ENCODE measurements at places on chromosomes 12 and 14.

GRCh38 chr12:15602051-15602672 is 187.0 kb downstream of the EPS8 start:
- DNase-seq = no peak

DNA sequence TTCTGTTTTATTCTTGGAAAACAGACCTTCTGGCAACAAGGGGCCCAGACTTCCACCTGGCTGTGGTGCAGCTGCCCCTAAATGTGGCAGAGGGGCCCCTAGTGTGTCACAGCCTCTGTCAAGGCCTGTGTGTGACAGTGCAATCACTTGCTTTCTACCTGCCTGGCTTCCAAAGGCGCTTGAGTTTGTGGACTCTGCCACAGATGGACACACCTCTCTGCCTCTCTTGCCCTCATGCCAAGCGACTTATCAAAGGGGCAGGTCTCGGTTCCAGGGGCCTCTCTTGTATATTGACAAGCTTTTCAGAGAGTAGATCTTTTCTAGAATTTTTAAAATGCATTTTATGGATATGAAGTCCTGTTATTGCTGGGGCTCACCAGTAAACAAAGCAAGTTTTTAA is 217.2 kb downstream of the SLC15A4 start:
- DNase-seq = no peak

DNA sequence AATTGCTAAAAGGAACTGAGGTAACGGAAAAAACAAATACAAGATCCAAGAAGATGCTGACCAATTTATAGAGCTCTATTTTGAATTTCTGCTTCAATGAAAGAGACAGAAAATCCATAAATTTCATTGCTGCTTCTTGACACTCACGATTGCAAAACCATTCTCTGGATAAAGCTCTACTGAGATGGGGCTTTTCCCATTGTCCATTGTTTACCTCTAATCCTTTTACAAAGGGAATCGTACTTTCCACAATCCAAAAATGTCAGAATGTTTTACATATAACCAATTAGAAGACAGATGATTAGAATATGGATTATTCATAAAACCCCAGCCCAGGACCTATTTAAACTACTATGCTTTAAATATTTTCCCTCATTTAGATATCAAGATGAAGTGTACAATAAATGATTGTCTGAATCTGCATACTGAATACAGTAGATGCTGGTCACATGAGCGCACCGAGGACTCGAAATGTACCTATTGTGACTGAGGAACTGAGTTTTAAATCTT is 16.7 kb upstream of the TMCC3 start:
- no peak for DNase-seq

- no peak for DNase-seq
Measured at GRCh38 chr14:69244946-69245345, 15.0 kb upstream of the GALNT16 start.

DNA sequence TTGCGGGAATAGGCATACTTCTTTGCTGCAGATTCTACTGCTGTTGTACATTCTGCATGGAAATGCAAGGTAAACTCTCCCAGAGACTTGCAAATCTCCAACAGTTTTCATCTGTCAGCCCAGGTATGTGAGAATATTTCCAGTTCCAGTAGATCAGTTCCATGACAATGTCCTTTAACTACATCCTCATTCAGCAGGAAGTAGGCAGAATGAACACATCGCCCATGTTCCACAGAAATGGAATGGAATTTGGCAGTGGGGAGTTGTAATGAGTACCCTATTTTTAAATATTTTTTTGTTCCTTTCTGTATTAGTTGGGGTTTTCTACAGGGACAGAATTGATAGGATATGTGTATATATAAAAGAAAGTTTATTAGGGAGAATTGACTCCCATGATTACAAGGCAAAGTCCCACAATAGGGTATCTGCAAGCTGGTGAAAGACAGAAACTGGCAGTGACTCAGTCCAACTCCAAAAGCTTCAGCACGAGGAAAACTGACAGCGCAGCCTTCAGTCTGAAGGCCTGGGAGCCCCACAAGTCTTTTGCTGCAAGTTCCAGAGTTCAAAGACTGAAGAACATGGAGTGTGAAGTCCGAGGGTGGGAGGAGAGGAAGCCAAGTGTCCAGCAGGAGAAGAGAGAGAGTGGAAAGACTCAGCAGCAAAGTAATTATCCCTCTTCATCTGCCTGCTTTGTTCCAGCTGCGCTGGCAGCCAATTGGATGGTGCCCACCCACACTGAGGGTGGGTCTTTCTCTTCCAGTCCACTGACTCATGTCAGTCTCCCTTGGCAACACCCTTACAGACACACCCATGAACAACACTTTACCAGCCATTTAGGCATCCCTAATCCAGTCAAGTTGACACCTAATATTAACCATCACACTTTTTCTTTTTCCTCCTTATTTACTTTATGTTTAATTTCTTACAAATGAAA is 110.4 kb upstream of the SCAF11 start:
- DNase-seq = no peak

DNA sequence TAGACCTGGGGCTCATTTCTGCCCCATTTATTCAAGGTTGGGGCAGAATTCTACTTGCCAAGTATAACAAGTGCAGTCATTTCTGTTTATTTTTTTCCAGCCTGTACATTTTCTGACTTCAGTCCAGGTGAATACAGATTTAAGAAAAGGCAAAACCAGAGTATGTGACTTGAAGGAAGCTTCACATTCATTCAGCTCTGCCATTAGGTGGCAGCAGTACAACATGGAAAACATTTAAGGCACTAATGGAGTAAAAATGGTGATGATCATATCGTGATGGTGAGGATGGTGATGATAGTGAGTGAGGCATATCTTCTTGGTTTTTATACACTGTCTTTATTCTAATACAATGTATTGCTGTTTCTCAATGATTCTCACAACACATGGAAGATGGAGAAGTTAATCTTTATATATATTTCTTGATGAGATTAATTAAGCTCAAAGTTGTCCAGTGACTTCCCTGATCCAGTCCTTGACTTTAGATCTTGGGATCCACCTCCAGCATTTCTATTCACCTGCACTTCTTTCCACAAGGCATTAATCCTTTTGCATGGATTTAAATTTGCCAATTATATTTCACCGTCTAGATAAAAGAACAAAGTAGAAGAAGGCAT is 176.7 kb upstream of the SEL1L start:
- DNase-seq = no peak

DNA sequence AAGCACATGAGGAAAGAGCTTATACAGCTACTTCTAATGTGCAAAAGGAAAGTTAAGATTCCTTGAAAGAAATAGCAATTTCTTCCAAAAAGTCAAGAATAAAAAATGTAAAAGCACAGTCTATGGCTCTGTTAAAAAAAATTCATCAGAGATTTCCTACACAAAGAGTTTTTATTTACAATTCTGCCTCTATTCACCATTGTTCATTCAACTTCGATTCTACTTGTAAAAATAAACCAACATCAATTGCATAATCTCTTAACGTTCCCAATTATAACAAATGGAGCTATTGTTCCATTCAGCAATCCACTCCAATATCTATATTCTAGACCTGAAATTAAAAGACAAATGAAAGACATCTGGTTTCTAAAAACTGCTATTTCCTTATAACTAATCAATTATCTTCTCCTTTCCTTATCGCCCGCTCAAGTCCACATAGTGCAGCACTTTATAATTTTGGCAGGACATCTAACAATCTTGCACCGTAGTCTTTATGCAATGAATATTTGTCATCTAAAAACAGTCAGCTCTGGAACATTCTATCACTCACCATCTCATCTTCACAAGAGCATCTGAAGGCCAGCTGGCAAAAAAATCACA is 6.2 kb downstream of the EIF2S3B start:
- DNase-seq = no peak

- no peak for DNase-seq
Measured at GRCh38 chr14:101889366-101889765, 75.0 kb upstream of the DYNC1H1 start.

- DNase-seq = no peak
Measured at GRCh38 chr14:74735125-74735524, 22.2 kb downstream of the FCF1 start.

DNA sequence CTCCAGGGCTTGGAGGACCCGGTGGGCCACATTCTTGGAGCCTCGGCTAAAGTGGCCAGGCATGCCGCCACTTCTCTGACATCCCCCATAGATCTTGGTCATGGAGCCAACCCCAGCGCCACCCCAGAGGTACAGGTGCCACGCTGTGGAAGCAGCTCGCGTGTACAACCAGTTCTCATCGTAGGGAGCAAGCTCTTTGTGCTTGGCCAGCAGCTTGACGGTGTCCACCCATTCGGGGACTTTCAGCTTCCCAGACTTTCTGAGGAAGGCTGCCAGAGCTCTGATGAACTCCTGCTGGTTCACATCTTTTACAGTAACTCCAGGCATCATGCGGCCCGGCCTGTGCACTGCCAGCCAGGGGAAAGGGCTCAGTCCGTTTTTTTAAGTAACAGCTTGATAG is 29.3 kb upstream of the EAPP start:
- DNase-seq = no peak

DNA sequence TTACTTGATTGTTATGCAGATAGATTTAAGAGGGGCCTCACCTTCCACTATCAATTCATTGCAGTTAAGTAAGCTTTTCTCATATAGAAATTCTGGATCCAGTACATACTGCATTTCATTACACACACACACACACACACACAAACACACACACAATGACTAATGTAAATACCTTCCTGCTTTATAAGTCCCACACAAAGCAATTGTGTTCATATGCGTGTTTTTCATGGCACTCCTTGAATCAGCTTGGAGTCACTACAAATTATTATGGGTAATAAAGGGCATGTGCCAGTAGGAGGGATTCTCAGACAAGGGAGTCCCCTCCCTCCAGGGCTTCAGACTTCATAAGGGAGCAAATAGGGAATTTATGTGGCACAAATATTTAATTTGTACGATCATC is 4.5 kb downstream of the MIPOL1 start:
- DNase-seq = no peak

DNA sequence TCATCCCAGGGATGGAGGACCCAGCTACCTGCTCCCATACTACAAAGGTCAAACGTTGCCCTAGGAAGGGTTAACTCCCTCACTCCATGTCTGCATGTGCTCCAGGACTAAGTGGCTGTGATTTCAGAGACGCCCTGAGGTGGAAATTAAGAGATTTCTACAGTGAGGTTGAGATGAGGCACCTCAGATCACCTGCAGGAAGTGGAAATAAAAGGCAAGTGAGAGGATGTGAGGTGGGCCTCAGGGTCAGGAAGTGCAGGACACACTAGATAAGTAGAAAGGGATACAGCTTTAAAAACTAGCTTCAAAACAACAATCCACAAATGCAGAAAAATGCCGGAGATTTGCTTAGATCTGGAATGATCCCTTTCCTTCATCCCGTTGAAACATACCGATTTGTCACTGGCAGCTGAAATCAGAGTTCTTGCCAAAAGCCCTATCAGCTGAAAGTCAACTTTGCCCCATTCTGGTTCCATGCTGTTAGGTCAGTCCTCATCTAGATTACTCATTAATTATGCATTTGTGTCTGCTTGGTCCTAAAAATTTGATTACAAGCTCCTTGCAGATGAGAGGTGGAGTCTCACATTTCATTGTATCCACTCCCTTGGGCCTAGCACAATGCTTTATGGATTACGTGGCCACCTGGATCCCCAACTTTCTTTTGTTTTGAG is 6.6 kb downstream of the PLBD1 start:
- no peak for DNase-seq

DNA sequence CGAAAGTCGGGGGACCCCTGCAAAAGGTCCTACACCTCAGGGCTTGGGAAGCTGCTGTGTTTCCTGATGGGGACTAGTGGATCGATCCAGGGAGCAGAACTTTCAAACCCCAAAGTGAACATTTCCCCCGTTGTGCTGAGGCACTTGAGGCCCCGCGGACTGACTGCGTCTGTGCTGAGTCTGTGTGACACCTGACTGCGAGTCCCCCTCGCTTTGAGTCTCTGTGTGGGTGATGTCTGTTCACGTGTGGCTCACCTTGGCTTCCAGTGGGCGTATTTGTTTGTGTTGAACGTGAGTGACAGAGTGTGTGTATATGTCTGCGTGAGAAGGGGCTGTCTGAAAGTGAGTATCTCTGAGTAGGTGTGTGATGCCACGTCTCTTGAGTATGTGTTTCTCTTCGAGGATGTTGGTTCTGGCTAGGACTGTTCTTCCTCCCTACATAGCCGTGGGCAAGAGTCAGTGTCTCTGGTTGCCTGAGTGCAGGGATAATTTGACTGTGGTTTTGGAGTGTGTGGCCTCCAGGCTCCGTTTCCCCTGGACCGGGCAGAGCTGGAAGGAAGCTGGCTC is 1.3 kb downstream of the TEAD4 start:
- DNase-seq = no peak

DNA sequence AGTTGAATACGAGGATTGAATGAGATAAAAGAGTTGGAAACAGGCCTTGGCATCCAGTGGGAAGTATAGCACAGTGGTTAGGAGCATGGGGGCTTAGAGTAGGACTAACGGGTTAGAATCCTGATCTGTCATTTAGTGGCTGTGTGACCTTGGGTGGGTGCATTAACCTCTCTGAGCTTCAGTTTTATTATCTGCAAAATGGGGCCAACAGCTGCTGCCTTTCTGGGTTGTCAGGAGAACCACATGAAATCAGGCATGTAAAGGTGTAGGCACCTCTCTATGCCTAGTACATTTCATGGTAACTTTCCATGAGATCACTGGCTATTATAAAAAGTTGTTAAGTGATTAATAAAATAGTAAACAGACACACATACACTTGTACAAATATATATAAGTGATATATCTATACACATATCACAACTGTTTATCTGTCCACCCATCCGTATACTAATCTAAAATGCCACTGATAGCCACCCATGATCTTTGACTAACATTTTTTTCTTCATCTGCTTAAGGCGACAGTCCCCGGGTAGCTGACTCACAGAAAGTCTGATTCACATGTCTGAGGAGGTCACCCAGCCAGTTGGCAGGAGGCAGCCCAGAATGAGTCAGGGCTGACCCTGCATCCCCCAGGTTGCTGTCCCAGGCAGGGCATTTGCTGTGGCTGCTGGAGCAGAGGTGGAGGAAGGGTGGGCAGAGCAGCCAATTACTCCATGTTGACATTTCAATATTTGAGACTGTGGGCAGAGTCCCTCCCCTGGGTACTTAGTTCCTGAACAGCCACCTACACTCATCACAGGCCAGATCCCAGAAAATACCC is 125.6 kb upstream of the NOS1 start:
- no peak for DNase-seq

DNA sequence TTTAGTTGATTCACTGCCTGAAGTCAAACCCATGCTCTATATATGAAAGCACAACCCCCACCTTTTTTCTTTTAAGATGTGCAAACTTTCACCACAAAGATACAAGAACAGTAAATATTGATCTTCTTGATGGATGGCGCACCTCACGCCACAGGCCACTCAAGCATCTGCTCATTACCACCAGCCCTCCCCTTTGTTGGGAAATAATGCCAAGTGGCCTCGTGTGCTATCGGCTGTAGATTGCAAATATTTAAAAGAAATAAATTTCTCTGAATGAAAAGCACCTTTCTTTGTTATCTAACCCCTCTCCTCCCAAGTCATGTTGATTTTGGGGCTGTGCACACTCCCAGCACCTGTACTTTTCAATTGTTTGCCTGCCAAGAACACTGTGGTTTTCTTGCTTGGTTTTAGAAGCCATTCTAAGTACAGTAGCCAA is 122.7 kb downstream of the C12orf42 start:
- no peak for DNase-seq

DNA sequence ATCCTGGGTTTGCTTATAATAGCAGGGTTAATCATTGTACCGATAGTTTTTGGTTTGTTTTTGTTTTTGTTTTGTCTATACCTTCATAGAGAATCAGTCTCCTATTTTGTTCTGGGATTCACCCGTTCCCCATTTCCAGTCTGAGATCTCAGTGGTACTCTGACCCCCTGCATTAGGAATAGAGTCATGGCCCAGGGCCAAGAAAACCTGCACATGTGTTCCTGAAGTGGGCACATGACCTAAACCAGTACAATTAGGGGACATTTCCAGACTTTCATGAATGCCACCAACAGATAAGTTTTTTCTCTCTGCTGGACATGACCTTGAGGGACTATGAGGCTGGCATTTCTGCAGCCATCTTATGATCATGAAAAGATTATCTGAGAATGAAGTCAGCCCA is 52.5 kb downstream of the MRPL42 start:
- no peak for DNase-seq
